ENCODE measurements at places on chromosomes 11 and 22.

GRCh38 chr11:30917859-30918478 lies 331.8 kb upstream of the MPPED2 start:
- DNase-seq: peak; percentile 26

DNA sequence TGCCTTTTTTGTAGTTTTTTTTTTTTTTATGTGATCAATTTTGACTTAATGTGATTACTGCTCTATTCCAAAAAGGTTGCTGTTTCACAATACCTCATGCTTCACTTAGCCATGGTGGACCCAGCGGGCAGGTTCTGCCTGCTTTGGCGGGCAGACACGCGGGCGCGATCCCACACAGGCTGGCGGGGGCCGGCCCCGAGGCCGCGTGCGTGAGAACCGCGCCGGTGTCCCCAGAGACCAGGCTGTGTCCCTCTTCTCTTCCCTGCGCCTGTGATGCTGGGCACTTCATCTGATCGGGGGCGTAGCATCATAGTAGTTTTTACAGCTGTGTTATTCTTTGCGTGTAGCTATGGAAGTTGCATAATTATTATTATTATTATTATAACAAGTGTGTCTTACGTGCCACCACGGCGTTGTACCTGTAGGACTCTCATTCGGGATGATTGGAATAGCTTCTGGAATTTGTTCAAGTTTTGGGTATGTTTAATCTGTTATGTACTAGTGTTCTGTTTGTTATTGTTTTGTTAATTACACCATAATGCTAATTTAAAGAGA lies 12.5 kb downstream of the CCND1 start:
- no peak for DNase-seq

DNA sequence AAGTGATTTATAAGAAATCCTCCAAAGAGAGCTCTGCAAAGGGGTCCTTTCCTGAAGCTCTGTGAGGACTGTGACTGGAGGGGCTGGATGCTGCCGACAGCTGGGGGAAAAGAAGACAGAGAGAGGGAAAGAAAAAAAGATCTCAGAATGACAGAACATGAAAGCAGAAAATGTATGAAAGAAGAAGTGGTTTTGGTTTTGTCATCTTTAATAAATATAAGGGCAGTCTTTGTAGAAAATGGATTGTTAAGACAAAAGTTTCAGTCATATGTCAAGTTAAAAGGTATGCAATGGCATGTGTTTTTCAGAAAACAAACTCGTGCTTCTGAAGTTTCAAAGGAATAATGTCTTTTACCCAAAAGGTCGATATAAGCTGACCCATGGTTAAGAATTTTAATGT lies 105.5 kb downstream of the CCDC83 start:
- no peak for DNase-seq

DNA sequence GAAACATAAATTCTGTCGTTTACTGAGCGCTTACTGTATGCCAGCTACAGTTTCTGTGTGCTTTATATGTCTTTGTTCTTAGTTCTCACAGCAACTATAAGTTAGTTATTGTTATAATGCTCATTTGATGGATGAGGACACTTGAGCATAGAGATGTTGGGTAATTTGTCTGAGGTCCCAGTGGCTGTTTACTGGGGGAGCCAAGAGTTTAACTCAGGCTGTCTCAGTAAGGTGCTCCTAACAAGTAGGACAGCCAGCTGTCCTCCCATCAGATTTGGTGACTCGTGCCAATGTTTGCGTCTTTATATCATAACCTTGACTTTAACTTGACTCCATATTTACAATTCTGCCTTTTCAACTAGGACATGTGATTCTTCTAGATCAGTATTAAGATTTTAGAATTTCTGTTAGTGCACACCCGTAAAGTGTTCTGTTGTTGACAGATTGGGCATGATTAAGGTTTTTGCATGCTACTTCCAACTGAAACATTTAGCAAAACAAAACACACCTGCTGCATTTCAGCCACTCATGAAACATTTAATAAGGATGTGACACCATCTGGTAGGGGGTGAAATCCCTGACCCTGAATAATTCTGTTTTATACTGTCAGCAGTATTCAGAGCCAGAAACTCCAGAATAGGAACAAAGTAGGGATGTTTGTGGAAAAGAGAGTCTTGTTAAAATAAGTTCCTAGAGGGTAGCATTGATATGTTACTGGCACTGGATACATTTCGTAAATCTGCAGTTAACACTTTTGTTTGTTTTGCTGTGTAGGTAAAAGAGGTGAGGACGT lies 1.9 kb downstream of the REXO2 start:
- no peak for DNase-seq

GRCh38 chr11:87002918-87003317 lies 34.8 kb upstream of the TMEM135 start:
- DNase-seq: no peak

DNA sequence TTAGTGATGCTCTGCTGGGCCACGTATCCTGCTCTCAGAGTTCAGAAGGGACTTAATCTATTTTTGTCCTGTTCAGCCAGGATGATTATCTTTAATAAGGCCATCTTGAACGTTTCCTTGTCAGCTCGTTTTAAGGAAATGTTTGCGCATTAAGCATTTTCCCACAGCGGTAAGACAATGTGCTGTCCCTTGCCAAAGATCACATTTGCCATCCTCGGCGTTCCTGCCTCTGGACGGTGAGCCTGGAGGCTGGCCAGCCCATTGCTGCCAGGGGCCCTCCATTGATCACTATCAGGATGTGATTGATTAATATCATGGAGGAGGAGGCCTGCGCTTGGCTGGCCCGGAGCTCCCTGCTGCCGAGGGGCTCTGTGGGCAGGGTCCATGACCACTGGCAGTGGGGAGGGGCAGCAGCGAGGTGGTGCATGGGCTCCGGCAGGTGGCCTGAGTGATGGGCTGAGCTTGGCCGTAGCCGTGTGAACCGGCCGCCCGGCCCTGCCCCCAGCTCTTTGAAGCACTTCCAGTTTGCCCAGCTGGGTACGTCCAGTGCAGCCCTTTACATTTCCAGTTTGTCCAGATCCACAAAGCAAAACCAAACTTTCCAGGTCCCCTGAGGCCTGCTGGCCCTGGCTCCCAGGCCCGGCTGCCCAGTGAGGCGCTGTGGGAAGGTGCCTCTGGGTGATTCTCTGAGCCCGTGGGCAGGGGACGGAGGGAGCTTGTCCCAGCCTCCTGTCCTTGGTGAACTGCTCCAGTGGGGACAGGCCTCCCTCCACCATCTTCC lies 49.5 kb upstream of the SMIM38 start:
- DNase-seq: no peak

GRCh38 chr11:44824300-44824704 lies 97.5 kb downstream of the TSPAN18 start:
- DNase-seq: no peak

DNA sequence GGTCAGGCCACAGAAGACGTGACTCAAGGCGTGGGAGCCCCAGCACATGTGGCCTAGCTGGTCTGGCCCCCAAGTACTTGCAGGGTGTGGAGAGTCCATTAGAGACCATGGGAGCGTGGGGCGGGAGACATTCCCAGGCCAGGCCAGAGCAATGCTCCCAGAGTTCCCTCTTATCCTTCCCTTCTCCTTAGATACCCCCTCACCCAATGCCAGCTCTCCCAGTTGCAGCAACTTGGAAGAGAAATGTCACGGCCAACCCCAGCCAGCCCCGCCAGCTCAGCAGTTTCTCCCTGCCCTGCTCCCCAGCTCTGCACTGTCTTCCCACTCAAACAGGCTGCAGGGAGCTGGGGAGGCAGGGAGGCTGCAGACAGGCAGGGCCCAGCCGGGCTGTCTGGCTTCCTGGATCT lies 65.4 kb upstream of the TSPAN18 start:
- DNase-seq: no peak

GRCh38 chr11:121933694-121934093 lies 182.3 kb downstream of the BLID start:
- no peak for DNase-seq

DNA sequence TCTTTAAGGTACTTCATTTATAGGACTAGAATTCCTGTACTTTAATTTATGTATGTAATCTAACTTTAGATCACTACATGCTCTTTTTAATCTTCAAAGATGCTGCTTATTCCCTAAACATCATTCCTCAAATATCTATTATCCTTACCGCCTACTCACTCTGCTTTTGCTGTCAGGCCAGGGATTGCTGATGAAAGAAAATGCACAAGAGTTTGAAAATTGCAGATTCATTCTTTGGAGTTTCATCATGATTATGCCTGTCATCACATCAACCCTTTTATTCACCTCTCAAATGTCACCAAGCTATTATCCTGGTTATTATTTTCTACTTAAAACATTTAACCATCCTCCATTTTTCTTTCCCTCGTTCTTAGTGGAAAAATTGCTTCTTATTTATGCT lies 802.7 kb downstream of the METTL15 start:
- DNase-seq: no peak

Measured in NCI-H2107 (cell line).